Right forelimb (tissue), 1 donor: ENCODE measurements at places on chromosomes 2 and 18.

DNA sequence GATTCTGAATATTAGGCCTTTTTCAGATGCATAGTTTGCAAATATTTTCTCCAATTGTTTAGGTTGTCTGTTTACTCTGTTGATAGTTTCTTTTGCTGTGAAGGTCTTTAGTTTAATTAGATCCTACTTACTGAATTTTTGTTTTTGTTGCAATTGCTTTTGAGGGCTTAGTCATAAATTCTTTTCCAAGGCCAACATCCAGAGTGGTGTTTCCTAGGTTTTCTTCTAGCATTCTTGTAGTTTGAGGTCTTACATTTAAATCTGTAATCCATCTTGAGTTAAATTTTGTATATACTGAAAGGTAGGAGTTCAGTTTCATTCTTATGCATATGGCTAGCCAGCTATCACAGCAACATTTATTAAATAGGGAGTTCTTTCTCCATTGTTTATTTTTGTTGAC lies 404.8 kb downstream of the LNPK start:
- no peak for DNase-seq

DNA sequence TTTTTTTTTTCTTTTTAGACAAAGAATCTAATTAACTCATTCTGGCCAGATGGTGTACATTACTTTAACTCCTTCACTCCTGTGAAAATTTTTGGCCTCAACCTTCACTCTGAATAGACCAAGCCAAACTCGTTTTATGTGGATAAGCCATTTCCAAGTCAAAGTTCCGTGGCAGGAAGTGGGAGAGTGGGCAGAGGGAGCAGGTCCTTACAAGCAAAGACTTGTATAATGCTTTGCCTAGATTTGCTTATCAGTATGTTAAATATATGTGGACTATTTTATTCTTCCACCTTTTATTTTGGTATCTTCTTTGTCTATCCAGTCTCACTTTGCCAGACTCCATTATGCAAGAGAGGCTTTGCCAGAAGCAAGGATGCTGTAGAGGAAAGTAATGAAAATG lies 178.1 kb upstream of the TNP1 start:
- no peak for DNase-seq

- no peak for DNase-seq
These were observed 30.7 kb downstream of the METTL8 start for GRCh38 chr2:171402906-171403580.

GRCh38 chr2:13686262-13686661 lies 946.3 kb upstream of the LRATD1 start:
- DNase-seq, result no peak

DNA sequence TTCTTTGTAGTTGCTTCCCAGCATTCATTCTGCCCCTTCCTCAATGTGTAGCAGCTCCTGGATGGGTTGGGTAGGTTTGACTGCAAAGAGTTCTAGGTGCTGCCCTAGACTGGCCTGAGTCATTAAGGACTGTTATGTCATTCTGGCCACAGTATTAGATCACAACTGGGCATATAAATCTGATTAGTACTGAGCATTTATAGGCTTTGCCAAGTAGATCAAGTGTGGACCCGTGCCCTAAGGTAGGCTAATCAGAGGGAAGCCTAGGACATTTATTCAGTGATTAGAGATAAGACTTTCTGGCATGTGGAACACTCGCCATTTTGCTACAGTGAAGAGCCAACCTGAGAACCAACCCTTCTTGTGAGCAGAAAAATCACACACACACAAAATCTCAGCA lies 2.7 kb downstream of the KATNAL2 start:
- no peak for DNase-seq

DNA sequence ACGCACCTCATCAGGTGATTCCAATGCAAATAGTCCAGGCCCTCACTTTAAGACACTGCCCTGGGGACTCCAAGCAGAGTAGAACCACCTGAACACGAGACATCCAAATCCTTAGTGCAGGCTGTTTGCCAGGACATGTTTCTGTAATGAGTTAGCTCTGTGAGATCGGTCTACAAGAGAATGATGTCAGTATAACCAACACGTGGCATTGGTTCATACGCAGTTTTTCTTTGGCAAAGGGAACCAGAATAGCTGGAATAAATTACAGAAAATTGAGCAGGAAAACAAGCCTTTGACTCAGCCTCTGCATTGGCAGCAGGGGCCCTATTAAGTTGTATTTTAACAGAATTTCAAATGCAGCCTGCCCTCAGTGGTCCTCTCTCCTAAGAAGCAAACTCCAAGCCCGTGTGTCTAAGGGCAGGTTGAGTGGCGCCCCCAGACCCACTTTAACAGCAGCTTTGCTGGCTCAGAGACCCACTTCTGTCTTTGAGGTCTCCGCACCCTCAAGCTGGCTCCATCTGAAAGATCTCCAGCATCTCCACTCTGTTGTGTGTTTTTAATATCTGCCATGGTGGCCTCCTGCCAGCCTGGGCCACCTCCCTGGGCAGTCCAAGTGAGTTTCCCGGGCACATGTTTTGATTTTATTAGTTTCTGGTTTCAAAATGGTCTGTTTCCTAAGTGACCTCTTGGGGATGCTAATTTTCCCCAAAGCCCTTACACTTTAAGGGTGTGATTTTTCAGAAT lies 61.3 kb downstream of the ALPK2 start:
- DNase-seq, result peak; percentile 70

- no peak for DNase-seq
These were observed 2.1 kb upstream of the ZBTB14 start for GRCh38 chr18:5297597-5297996.

DNA sequence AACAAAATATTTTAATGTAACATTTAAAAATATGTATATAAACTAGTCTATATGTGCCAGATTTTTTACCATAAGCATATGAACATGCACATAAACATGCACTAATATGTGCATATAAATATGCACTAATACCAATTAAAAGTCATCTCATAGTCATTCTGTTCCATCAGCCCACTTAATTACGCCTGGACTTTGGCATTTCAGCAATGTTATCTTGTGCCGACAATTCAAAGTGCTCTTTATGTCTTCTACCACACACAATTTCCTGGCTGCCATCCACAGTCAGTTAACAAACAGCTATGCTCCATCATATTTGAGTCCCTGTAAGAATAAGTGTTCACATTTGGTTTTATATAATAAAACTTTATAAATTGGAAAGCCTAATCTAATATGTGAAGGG lies 92.6 kb upstream of the TSPYL6 start:
- no peak for DNase-seq

GRCh38 chr2:225998653-225999052 lies 599.1 kb downstream of the NYAP2 start:
- DNase-seq, result no peak

GRCh38 chr2:44130441-44130840 lies 38.2 kb upstream of the PPM1B start:
- DNase-seq, result no peak

GRCh38 chr18:13279181-13280069 lies 60.9 kb downstream of the LDLRAD4 start:
- no peak for DNase-seq

DNA sequence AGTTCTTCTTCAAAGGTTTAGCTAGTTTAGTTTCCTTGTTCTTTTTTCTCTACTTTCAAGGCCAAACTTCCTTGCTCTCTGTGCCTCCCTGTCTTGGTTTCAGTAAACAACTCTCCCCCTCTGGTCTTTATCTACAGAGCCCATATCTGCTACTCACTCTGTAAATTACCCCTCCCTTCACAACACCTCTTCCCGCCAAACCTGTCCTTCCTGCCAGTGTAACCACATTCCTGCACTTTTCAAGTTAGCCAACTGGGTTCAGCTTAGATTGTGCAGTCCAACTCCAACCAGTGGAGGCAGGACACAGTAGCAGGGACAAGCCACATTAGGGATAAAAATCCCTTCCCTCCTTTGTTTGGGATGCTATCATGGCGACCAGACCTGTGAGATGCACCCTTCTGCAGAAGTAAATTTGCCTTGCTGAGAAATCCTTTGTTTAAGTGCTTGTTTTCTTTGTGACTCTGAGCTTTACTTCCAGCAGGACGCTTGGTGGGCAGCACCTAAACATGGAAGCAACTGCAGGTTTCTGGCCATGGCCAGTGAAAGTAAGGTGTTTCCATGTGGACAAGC lies 706.0 kb downstream of the KCNJ3 start:
- DNase-seq, result no peak

- DNase-seq, result no peak
These were observed 233.4 kb downstream of the SOCS6 start for GRCh38 chr18:70522183-70522680.
